ENCODE measurements at places on chromosomes 7 and 10. TPM values are rescaled to one million over a fixed set of nuclear protein-coding genes. Genes with fewer than 3 reads are reported as not detected.
A peak's percentile ranks its signal among the peaks of the same experiment; 100 is the strongest.

The PRTFDC1 gene
- total RNA-seq, result 0.30 TPM

The CFAP58 gene
- 1.8 TPM for total RNA-seq

The CHST3 gene
- 23.6 TPM for total RNA-seq

- peak; percentile 91 for DNase-seq
These were observed 14.4 kb downstream of the MXI1 start for GRCh38 chr10:110221721-110222261.

DNA sequence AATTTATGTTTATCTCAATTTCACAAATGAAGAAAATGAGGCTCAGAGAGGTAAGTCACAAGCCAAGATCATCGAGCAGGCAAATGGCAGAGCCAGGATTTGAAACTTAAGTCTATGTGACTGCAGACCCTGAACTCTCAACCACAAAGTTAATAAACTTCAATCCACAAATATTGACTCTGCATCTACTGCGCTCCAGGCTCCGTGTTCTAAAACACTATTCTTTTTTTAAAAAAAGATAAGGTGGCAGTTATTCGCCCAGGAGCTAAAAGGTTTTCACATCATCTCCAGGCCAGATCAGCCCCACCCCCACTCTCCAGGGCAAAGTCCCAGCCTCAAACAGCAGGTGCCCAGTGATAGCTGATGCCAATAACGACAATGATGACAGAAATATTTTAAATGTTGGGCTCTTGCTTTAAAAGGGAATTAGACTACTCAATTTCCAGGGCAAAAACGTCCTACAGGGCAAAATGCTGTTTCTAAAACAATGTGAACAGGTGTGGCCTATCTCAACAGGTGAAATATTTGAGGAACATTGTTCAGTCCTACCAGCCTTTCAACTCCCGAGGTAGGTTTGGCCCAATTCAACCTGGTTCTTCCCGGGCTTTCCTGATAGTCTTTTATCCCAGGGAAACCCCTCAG is 85.2 kb downstream of the SORBS1 start:
- no peak for DNase-seq

The NUTM2E gene
- not detected for total RNA-seq

DNA sequence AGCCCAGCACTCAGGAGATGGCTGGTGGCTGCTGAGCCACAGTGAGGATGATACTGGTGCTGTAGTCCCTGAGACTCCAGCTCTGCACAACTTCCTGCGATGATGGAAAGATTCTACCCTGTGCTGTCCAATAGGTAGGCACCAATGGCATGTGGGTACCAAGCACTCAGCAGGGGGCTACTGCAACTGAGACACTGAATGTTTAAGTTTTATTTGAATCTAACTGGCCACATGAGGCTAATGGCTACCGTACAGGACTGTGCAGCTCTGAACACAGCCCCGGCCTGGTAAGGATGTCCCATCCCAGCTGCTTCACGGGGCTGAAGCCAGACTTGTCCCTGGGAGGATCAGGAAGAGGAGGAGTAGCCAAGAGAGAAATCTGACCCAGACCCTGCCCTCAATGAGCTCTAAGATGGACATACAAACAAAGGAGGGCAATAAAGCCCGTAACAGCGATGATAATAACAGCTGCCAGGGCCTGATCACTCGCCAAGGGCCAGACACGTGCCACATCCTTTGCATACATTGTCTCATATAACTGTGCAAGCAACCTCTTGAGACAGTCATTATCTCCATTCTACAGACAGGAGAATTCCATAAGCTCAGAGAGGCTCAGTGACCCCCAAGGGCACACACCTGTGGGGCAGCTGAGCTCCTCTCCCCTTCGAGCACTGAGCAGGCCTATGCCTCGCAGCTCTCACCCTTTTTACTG is 3.8 kb downstream of the GPRIN2 start:
- DNase-seq, result no peak

The TSPAN15 gene
- total RNA-seq, result 0.71 TPM

The NKX1-2 gene
- total RNA-seq, result 0.05 TPM

DNA sequence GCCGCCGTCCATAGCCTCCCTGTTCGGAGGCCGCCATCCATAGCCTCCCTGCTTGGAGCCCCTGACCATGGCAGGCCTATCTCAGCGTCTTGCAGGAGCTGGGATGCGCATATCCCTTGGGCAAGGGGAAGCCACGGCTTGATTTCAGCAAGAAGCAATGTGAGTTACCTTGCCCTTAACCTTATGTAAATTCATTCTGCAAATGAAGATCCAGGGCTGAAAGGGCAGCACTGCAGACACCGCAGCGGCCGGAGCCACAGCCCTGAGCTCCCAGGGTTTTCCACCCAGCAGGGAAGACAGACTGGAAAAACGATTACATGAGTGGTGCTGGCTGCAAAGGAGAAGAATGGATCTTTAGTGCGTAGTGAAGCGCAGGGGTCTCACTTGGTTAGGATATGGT is 95.8 kb downstream of the SEC61G start:
- no peak for DNase-seq

- peak; percentile 9 for DNase-seq
These were observed 520 bp downstream of the ELAPOR2 start for GRCh38 chr7:87058744-87059524.

The IMMP2L gene
- total RNA-seq, result 4.9 TPM

The SH2B2 gene
- total RNA-seq, result 0.90 TPM

DNA sequence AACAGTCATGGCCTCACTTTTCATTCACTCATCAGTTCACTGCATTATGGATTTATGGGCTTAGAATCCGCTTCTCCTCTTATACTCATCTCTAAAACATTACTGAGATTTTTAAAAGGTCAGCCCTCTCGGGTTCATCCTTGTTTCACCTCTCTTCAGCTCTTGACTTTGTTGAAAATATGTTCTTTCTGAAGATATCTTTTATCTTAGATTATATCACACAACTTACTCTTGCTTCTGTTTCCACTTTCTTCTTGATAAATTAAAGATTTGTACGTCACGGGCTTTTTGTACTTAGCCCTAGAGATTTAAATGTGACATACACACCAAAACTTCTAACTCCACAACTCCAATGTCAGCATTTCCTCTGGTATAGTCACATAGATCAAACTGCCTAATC is 342.5 kb upstream of the TMEM229A start:
- DNase-seq, result no peak

The LRIT1 gene
- not detected for total RNA-seq

GRCh38 chr7:36472141-36472729 is 82.6 kb downstream of the ANLN start:
- no peak for DNase-seq

DNA sequence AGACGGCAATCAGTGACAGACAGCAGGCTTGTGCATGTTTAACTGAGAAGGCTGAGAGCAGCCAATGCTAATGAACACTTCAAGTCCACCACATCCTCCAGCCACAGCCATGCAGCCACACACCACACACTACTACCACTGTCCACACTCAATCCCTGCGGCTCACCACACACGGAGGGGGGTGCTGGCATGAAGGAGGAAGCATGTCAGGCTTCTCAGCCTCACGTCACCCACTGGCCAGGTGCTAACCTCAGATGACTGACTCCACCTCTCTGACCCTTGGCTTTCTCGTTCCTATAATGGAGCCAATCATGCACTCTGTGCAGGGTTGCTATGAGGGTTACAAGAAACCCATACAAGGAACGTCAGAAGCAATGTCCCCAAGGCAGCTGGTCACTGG is 165.4 kb upstream of the RNF32 start:
- DNase-seq, result peak; percentile 32

The ADGRA1 gene
- total RNA-seq, result not detected

Measured in HT1080 (cell line).